Muscle of leg (tissue), 16 donors: ENCODE measurements at places on chromosomes 13 and 19.

DNA sequence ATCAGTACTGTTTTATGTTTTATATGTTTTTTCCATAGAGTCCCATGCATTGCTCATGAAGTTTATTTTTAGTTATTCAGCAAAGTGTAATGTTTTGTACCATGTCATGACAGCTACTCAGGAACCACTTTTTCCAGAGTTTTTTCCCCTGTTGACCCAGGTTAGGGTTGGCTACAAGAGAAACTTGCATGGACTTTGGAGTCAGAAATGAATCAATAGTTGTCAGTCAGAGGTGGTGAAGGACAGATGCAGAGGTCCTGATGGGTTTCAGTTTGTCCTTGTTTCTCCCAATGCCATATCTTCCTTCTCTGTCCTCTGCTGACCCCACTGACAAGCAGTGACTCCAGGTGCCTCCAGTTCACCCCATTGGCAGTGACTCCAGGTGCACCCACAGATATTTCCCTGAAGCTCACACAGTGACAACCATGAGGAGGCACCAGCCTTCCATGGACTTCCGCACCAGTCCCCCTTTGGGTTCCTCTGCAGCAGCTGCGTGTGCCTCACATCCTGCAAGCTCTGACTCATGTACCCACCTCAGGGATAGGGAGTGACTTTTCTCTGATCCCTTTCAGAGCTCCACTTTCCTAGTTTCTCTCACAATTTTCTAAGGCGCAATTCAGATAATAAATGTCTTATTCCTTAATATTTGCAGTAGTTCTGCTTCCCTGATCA, 92.1 kb downstream of the AKAP11 start:
- no peak for DNase-seq

DNA sequence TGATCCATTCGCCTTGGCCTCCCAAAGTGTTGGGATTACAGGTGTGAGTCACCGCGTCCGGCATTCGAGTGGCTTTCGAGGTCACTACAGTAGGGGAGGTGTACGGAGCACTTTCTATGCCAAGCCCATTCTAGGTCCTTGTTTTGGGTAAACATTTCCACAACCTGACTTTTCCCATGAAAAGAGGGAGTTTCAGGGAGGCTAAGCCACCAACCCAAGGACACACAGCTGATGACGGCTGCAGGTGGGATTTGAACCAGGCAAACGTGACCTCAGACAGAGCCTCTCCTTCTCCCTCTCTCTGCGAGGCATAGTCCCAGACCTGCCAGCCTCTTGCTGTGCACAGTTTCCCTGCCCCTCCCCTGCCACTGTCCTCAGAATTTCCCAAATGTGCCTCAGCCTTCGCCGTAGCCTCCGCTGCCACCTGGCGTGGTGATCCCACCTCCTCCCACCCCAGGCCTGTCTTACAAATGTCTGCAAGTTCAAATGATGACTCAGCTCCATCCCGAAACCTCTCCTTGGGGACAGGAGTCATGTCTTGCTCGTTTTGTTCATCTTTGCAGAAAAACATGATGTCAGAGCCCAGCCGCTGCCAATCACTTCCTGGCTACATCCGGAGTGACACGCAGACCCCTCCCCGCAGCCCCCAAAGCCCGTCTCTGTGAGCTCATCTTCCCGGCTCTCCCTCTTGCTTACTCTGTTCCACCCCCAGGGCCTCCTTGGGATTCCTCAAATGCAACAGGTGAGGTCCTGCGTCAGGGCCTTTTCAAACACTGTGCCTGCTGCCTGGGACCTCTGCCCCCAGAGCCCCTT, 6.6 kb upstream of the GADD45B start:
- DNase-seq = peak; percentile 78

- no peak for DNase-seq
Measured at GRCh38 chr13:35792021-35792420, 315.5 kb upstream of the MAB21L1 start.

DNA sequence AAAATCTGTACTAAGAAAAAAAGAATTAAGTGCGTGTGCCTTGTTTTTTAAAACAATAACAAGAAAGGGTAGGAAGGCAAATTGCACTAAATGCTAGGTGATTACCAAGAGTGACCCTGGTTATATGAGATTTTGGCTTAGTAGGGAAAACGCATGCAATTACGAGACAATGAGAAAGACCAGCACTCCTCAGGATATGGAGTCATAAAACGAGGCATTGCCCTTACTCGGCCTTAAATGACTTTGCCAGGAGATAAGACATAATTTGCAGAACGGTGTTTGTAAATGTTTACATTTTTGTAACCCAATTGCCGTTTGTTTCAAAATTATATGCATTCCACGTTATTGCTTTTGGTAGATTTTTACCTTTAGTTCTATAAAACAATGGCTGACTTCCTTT, 179.8 kb downstream of the RBM26 start:
- no peak for DNase-seq

- peak; percentile 8 for DNase-seq
Measured at GRCh38 chr13:109180905-109181425, 551.6 kb downstream of the MYO16 start.

GRCh38 chr13:31957772-31958171, 73.8 kb upstream of the FRY start:
- DNase-seq = no peak

DNA sequence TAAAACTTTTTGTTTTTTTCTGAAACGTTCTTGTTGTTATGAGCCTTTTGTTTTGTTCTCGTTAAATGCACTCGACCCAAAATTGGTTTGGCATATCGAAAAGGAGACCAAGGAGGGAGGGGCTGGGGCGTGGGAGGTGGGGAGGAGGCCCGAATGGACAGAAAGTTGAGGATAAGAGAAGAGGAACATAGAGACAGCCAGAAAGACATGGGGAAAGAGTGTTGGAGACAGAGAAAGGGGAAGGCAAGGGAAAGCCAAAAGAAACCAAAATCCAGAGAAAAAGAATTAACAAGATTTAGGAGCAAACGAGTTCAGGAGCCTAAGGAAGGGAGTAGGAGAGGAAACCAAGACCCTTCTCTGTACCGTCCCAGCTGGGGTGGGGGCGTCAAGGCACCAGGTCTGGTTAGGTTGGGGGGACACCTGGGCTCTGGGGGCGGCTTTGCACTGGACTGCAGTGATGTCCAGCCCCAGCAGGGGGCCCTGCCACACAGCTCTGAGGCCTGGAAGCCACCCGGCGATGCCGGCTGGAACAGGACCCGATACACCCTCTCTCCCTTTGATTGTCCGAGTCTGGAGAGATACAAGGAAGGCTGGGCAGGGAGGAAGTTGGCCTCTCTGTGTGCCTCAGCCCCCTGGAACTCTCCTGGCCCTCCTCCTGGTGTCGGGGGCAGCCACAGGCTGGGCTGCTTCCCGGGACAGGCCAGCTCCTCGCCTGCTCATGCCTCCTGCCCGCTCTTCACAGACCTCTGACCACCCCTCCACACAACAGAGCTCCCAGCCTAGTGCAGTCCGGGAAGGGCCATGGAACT, 11.6 kb upstream of the ASF1B start:
- peak; percentile 87 for DNase-seq

- DNase-seq = peak; percentile 97
Measured at GRCh38 chr19:5926641-5927440, 12.8 kb downstream of the CAPS start.

- no peak for DNase-seq
Measured at GRCh38 chr13:40386586-40386985, 279.9 kb downstream of the FOXO1 start.

- no peak for DNase-seq
Measured at GRCh38 chr19:5025027-5025426, 56.1 kb downstream of the KDM4B start.

DNA sequence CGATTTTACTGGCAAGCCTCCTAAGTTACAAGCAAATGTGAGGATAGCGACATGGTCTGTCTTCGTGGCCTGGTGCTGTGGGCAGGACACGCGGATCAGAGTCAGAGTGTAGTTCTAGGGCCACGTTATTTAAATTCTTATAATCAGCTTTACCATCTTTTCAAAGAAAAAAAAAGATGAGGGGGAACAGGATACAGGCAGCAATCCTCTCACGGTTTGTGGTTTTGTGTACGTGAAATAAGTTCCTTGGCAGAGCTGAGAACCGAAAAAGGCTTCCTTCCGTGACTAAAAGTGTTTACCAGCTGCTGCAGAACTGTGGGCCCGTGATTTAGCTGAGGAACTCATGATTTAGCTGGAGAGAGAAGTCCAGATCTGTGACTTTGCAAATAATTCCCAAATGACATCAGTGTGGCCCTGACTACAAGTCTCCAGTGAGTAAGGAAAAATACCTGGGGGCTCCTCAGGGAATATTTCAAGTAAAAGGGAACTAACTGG, 27.2 kb downstream of the RCBTB2 start:
- peak; percentile 89 for DNase-seq

GRCh38 chr19:38837656-38838121, 6.1 kb upstream of the ECH1 start:
- DNase-seq = no peak

- no peak for DNase-seq
Measured at GRCh38 chr13:29511980-29512379, 83.5 kb downstream of the SLC7A1 start.

DNA sequence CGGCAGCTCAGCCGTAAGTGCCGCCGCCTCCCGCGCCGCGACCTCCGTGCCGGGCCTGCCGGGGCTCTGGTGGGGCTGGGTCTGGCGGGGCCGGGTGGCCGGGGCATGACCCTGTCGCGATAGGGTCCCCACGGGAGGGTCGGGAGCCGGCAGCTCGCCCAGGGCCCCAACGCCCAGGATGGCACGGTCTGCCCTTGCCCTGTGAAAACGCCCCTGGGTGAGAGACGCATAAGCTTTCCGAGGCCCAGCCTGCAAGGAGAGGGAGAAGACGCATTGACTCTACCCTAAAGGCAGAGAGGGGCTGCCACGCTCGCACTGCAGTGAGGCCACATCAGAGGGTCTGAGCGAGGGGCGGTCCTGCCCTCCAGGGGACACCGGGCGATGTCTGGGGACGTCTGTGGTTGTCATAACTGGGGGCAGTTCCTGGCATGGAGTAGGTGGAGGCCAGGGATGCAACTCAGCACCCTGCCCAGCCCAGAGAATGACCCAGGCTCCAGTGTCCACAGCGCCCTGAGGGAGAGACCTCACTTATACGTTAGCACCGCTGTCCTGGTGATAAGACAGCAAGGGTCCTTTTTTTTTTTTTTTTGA, 539 bp downstream of the ZNF554 start:
- DNase-seq = peak; percentile 20

DNA sequence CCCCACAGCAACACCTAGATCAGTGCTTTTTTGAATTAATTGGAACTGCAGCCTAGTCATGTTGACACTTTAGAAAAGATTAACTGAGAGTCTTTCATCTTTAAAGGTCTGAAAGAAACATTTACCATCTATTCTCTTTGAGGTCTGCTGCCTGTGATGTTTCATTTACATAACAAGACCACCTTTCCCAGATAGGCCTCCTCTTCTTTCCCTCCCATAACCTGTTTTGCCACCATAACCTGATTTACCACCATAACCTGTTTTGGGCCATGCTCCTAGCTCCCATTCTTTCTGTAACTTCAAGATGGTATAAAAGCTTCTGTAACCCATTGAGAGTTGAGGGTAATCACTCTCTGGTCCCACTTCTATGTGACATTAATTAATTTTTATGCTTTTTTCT, 320.8 kb downstream of the PCDH20 start:
- DNase-seq = no peak

- no peak for DNase-seq
Measured at GRCh38 chr19:56660381-56661107, 11.0 kb downstream of the ZNF835 start.

DNA sequence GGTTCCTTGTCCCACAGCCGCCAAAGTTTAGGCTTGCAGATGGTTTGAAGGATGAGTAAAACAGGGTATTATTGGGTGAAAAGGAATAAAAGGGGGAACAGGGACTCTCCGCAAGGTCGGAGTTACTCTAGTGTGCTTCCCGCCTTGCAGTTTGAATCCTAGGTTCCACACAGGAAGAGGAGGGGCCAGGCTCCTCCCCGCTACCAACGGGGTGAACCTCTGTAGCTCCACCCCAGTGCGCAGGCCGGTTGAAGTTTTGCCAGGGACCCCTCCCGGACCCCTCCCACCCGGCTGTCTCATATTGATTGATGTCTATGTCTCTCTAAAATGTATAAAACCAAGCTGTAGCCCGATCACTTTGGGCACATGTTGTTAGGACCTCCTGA, 11.6 kb upstream of the GTF2F2 start:
- DNase-seq = no peak

DNA sequence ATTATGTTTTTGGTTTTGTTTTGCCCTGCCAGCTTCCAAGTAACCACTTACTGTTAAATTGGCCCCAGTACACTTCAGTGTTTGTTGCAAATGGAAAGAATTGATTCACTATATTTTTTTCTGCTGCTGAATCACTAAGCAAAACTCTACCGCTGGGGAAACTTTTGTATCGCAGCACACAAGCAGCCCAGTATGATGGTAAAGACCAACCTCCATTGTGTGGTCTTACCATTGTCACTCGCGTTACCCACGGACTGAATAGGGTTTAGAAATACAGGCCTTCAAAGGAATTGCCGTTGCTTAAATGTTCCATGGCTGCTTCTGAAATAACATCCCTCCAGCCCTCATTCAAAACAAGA, 7.9 kb downstream of the SPATA13 start:
- DNase-seq = no peak

DNA sequence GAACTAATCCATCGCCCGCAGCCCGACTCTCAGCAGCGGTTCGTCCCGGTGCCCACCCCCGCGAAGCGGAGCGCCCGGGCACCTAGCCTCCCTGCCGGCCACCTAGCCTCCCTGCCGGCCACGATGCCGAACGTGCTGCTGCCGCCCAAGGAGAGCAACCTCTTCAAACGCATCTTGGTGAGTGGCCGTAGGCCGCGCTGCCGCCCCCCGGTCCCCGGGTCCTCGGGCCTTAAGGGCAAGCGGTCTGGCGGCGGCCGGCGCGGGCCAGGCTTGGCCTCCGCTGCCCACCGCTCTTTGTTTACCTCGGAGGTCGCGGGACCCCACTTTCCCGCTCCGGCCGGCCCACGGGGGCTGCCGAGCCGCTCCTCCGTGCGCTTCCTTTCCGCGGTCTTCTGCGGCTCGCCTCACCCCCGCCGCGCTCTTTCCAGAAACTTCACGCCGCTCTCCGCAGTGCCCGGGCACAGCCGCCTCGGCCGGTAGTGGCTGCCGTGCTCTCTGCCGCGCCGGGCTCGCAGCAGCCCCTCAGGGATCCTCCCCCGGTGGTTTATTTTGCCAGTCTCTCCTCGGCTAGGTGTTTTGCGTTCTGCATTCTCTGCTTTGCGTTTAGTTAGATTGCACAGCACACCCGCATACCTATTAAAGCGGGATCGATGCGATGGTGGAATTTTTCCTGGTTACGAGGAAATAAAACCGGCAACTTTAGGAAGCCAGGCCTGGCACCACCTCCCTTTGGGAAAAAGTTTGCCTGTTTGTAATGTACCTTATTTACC, 524 bp downstream of the NAA16 start:
- DNase-seq = peak; percentile 47

DNA sequence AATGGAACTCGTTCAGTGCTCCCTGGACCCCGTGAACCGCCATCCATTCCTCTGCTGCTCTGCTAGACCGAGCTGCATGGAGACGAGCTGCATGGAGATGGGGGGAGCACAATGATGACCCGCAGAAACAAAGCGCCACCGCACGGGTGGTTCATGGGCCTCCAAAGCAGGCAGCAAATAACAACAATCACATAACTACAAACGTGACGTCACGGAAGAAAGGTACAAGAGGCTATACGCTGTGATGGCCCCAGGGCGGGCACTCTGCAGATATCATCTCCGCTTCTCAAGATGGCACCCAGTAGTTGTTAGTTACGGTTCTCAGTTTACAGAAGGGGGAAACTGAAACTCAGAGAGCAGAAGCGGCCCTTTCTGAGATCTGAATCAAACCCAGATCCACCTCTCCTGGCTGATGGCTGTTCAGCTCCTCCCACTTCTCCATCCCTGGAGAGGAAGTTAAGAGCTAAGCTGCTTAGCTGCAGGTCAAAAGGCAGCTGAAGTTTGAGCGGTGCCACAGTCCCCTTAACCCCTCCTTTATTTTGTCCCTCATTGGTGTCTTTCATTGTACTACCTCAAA, 1.7 kb downstream of the ATP13A1 start:
- peak; percentile 56 for DNase-seq
